ENCODE measurements at places on chromosomes 7 and 10. TPM values are rescaled to one million over a fixed set of nuclear protein-coding genes. Genes with fewer than 3 reads are reported as not detected.

GRCh38 chr10:11098666-11099065, 81.0 kb downstream of the CELF2 start:
- DNase-seq, result no peak

Gene CYP26A1
- total RNA-seq, result not detected

DNA sequence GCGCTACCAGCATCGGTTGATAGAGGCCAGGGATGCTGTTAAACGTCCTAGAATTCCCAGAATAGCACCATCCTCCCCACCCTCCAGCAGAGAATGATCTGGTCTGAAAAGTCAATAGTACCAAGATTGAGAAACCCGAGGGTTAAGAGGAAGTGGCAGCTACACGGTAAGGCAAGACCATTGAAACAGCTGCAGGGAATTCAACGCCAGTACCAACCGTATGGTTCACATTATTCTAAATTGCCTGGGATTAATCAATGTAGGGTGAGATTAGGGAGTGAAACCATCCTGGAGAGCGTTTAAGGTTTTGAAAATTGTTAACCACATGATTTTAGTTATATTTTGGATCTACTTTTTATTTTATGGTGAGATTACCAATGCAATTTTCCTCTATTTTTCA, 352.2 kb downstream of the PRPF18 start:
- no peak for DNase-seq

Gene ARPC1B
- 28.6 TPM for total RNA-seq

DNA sequence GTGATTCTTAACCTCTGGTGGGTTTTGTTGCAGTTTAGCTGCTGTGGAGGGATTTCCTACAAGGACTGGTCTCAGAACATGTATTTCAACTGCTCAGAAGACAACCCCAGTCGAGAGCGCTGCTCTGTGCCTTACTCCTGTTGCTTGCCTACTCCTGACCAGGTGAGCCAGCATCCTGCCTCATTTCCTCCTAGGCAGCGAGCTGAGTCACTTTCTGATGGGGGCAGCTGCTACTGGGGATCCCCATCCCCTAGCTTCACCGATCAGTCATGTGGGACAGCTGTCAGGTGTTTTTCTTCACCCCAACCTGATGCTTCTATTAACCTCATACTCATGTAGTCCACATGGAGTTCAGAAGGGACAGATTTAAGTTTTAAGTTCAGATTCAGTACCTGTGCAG, 21.7 kb upstream of the SMO start:
- DNase-seq, result no peak

DNA sequence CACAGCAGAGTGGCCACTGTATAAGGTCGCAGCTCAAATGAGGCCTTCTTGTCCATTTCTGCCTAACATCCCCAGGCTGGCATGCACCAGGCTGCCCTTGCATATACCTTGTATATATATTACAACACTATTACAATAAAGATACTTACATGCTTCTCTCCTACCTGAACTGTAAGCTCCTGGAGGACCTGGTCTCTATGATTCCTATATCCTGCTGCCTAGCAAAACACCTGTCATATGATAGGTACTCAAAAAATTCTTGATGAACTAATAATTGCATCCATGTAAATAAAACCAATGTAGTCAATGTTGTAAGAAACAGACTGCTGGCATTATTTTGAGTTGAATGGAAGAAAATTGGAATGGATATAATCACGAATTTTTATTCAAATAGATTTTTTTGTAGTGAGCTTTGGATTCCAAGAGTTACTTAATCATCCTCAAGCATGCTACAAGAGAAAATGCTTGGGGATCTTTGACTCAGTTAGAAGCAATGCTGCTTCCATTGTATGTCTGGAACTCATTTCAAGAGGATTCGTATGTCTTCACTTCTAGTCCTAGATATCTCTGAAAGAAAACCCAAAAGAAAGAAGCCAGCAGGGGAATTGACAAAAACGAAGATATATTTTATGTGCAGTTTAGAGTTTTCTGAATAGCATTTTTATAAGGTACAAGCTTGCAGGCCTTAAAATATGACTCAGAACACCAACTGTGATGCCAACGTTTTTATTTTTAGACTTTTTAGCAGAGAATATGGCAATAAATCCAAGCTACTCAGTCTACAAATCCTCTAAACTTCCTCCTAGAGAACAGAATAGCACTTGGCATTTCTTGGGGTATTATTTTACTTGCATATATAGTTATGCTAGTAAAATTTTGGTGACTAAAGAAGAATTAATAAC, 53.1 kb downstream of the OSBPL3 start:
- no peak for DNase-seq

Gene LIPK
- total RNA-seq, result not detected

Gene GRID1
- 0.17 TPM for total RNA-seq

GRCh38 chr7:128135159-128135514, 103.9 kb upstream of the LRRC4 start:
- no peak for DNase-seq

Gene EPHA1
- not detected for total RNA-seq

DNA sequence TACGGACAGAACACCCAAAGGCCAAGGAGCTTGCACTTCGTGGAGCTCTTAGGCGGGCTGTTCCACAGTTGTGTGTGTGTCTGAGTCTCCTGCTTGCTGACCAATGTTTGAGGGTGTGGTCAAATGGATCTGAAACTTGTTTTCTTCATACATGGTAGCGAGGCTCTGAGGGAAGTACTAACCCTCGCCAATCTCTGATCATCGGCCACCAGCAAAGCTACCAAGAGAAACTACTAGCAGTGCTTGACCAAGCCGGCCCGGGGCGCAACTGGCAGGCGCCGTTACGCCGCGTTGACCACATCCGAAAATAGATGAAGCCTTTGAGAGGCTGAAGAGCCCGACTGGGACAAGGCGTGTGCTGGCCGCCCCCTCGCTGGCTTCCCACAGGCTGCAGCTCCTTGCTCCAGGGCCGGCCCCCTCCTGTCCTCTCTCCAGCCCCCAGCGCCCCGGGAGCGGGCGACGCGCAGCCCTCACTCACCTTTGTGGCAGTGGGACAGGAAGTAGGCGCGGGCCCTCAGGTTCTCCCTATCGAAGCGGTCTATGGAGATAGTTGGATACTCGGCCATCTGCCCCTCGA, 384 bp downstream of the DCLRE1C start:
- DNase-seq, result peak; percentile 44

Gene PON1
- total RNA-seq, result 0.31 TPM

DNA sequence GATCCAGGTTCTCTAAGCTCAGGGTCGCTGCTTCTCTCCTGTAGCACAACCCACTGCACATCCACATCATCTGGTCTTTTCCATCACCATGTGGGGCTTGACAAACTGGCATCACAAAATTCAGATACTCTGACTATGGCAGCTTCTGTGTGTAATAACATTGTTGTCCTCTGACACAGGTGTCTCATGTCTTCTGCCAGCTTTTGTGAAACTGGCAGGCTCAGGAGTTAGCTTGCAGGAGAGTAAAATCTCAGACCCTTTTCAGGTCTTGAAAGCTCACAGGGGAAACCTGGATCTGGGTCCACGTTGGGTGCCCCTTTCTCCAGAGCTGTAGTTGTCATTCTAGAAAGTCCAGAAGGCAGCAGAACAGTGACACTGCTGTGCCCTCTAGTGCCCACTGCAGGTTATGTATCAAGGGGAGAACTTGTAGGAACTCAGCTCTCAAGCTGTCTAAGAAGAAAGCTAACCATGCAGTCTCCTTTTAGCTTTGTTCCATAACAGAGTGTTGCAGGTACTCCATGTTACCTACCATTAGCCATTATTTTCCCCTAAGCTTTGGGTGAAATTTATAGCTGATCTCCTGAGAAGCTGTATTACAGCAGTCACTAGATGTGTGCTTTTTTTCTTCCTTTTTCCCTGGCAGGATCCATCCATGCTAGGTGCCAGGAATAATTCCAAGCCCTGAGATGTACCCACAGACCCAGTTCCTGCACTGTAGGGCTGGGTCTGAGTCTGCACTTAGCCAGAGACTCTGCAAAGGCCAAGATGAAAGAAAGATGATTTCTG, 102.7 kb downstream of the ZNF248 start:
- DNase-seq, result no peak

Gene CREB3L2
- total RNA-seq, result 12.0 TPM

- no peak for DNase-seq
Observed at GRCh38 chr10:131806646-131807317, 94.0 kb upstream of the PPP2R2D start.

Gene RBM20
- total RNA-seq, result 11.1 TPM

- DNase-seq, result no peak
Observed at GRCh38 chr10:1526436-1527055, 210.8 kb downstream of the ADARB2 start.

- DNase-seq, result no peak
Observed at GRCh38 chr10:118900617-118901016, 128.9 kb upstream of the NANOS1 start.

DNA sequence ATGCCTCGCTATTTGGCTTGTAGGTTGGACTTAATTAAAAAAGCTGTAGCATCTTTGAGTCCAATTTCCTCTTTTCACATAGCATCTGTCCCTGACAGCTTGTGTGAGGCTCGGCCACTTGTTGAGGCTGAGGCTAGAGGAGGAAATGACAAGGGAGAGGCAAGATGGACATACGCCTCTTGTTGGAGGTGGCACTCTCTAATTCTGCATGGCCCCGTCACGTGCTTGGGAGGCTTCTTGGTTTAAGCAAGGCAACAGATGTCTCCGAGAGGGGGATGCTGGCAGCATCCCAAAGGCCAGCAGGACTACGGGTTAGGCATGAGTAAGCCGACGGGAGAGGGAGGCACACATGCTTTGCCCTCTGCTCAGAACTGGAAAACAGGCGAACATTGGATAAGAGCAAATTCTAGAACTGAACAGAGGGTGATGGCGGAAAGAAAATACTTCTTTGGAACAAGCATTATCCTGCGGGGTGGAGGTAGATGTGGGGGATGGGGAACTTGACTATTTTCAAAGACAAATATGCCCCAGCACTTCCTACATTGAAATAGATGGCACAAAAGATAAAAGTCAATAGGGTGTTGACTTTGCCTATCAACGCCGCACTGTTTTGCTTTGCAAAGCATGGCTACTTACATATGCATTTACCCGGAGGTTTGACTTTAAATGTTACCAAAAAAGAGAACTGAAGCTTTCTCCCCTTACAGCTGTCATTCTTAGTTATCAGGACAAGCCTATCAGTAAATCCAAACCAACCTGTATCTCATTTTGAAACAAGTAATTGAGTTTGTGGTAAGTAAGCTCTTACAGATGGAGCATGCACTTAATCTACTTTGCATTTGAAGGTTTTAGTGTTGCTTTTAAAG, 94.8 kb downstream of the CHN2 start:
- no peak for DNase-seq

DNA sequence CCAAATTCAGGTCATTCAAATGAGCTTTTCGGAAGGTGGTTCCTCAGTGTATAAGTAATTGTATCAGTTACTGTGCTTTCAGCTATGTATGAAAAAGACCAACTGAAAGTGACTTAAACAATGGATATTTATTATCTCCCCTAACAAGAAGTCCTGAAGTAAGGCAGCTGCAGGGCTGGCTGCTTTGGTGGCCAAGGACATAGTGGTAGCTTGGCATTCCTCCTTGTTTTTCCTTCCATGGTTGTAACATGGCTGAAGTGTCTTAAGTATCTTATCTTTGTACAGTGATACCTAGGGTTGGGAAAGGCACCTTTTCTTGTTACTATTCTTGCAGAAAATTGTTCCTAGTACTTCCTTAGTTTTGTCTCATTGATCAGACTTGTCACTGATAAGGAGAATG, 21.4 kb downstream of the EXOC4 start:
- no peak for DNase-seq

Gene SLC13A1
- total RNA-seq, result not detected

DNA sequence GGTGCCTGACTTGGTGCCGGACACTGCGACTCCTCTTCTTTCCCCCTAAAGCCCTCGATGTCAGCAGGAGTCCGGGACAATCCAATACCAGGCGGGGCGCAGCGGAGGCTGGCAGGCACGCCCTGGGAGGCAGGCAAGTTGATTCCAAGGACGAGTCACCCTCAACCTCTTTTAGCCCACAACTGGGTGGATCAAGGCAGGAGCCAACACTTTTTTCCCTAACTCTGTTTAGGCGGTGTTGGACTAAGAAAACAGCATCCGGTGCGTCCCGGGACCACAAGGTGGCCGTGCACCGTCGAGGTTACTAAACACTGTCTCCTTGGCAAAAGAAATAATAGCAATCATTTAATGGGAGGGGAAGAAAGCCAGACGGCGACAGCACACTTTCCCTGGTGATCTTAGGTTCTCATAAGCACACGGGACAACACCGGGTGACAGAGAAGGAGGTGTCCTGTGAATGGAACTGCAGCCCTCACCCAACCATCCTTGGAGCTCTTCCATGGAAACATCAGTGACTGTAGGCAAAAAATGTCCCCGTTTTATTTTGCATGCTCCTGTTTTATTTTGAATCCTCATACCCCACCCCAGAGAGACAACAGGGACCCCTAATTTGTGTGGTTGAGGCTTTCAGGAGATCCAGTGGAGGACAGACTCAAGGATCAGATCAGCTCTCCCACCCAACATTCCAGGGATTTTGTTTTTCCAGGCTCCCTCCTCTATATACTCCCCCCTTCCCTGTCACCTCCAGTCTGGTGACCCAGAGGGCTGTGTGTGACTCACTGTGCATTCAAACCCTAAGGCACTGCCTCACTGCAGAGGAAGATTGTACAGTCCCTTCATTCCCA, 1.3 kb upstream of the CALCR start:
- DNase-seq, result no peak

DNA sequence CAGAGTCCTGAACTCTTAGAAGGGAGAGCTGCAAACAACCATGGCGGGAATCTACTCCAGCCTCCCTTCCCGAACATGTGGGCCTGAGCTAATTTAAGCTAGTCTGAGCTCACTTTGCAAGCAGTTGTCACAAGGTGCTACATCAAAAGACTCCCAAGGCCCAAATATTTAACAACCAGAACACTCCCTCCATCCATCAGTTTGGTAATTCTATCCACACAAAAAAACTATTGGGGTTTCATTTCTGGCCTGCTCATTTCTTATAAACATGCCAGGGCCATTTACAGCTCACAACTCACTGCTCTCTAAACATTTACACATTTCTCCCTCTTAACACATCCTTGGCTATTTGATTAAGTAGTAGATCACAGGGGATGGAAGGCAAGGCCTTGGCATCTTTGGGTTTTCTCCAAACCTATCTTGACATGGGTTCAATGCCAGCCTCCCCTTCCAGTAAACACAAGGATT, 263.4 kb downstream of the KCNMA1 start:
- DNase-seq, result no peak

Gene MNX1
- total RNA-seq, result 0.16 TPM

DNA sequence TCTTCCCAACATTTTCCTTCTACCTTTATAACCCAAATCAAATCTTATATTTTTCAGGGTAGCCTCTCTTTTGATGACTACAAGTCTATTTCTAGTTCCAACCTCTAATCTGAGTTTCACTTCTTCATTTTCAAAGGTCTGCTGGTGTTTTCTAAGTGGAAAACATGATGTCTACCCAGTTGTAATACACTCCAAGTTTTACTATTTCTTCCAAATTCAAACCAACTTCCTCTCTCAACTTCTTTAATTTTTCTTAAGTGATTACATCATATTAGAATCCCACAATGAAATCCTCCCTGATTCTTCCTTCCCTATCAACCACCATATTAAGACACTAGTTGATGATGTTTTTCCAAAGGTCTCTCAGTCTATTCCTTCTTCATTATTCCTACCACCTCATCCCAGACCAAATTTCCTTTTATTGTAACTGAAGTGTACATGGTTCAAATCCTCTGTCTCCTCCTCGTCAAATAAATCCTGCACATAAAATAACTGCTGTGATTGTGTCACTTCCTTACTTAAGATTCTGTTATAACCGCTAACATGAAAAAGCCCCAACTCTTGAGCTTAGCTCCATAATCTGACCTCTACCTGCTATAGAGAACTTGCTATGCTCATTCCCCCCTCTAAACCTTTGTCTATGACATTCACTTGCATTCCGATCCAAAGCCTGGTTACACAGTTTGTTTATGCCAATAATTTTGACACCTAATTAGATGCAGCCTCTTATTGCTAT, 12.7 kb downstream of the TAS2R38 start:
- no peak for DNase-seq

Data from gastrocnemius medialis (tissue), 4 donors.